ENCODE measurements at places on chromosomes 11 and 22.

- no peak for DNase-seq
Observed at GRCh38 chr11:69646493-69647389, 5.8 kb downstream of the CCND1 start.

DNA sequence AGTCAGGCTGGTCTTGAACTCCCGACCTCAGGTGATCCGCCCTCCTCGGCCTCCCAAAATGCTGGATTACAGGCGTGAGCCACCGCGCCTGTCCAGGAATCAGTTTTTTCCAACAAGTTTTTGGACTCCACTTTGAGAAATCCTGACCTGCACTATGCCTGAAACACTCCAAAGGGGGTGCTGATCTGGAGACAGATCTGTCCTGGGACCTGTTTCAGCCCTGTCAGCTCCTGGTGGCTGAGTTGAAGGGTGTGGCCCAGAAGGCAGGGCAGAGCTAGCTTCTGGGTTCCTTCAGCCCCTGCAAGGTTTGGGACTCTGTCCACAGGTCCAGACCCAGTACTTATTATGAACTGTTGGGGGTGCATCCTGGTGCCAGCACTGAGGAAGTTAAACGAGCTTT lies 1.2 kb downstream of the DNAJC4 start:
- no peak for DNase-seq

- no peak for DNase-seq
Observed at GRCh38 chr11:77732143-77732542, 88.4 kb downstream of the RSF1 start.

GRCh38 chr22:43136255-43136654 lies 6.9 kb downstream of the MCAT start:
- DNase-seq: peak; percentile 17

DNA sequence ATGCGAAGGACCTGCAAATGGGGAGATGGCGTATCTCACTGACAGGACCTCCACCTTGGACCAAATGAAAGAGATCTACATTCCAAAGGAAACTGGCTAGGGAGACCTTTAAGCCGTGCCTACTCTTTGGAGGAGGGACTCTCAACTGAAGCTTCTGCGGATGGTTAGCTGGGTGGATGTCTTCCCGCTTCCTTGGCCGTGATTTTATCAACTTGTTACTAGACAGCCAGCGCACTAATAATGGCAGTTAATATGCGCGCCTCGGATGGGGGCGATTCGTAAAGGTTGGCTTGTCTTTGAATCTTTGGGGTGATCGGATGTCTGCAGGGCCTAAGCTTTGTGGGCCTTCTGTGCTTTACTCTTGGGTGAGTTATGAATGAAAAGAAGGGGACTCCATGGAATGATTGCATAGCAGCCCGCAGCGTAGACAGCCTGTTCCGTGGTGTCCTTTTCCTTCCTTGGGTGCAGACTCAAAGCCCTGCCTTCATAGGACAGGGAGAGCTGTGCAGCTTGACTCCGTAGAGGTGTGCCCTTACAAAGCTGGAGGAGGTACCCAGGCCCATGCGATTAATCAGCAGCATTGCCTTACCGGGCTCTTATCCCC lies 1.5 kb downstream of the ZNRF3 start:
- no peak for DNase-seq

DNA sequence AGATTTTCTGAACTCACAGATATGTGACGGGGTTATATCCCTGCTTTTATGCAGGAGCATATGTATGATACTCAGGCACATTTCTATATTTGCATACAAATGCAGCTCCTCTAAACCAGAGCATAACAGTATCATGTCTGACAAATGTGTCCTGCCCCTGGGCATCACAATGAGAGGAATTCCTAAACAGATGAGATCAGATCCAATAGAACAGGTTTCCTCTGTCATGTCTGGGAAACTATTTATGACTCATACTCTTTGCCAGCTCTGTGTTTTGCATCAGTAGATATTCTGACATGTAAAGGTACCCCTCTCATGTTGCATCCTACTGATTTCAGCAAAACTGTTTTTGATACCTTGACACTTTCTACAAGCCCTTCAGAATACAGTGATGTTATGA lies 29.4 kb downstream of the SYT9 start:
- DNase-seq: no peak

DNA sequence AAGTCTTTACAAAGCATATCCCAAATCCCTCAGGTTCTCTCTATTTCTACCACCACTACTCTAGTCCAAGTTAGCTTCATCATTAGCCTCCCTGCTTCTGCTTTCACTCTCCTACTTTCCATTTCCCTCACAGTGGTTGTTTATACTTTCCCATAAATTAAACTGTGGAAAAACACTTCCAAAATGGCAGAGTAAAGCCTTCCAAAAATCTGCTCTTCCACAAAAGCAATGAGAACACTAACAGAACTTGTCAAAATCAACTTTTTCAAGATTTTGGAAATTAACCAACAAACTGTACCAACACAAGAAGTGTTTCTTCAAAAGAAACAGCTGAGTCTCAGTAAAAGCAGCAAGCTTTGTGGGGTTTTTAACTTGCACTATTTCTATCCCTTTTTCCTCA lies 71.8 kb downstream of the TTC28 start:
- no peak for DNase-seq

- DNase-seq: no peak
Observed at GRCh38 chr22:37197451-37198257, 9.6 kb upstream of the C1QTNF6 start.

- DNase-seq: no peak
Observed at GRCh38 chr11:99960536-99960935, 726.6 kb upstream of the ARHGAP42 start.

GRCh38 chr11:698493-699115 lies 3.0 kb downstream of the TMEM80 start:
- DNase-seq: no peak

All from T-helper 1 cell (primary cell).